Mammary microvascular endothelial cell (primary cell): ENCODE measurements at places on chromosomes 5 and 9. TPM values are rescaled to one million over a fixed set of nuclear protein-coding genes. Genes with fewer than 3 reads are reported as not detected.

The KIF2A gene
- 36.4 and 38.4 TPM in 2 replicates for total RNA-seq

The PIP5KL1 gene
- 0.34 and 1.3 TPM in 2 replicates for total RNA-seq

The NTRK2 gene
- not detected in 2 replicates for total RNA-seq

The TUSC1 gene
- total RNA-seq, result 11.8 and 13.1 TPM in 2 replicates

The TNIP1 gene
- 113 and 119 TPM in 2 replicates for total RNA-seq

The PCDHB9 gene
- total RNA-seq, result 0.15 and 0.27 TPM in 2 replicates

The SPATA31A7 gene
- not detected in 2 replicates for total RNA-seq

The TMEM174 gene
- not detected in 2 replicates for total RNA-seq

The GLDC gene
- total RNA-seq, result 2.1 and 2.7 TPM in 2 replicates

The RLN1 gene
- total RNA-seq, result not detected in 2 replicates

The ARHGEF37 gene
- total RNA-seq, result 3.3 and 5.6 TPM in 2 replicates

The KCNIP1 gene
- total RNA-seq, result 0.10 and 0.20 TPM in 2 replicates

The NAIP gene
- 0.05 and 0.13 TPM in 2 replicates for total RNA-seq

The FANCG gene
- total RNA-seq, result 23.0 and 30.5 TPM in 2 replicates

The PCA3 gene
- 0.13 and 0.34 TPM in 2 replicates for total RNA-seq

The NMUR2 gene
- total RNA-seq, result not detected in 2 replicates

The NSG2 gene
- total RNA-seq, result not detected in 2 replicates

The CCNJL gene
- 4.9 and 5.6 TPM in 2 replicates for total RNA-seq

The LCP2 gene
- 8.8 and 9.4 TPM in 2 replicates for total RNA-seq

The F2RL1 gene
- total RNA-seq, result 5.8 and 12.3 TPM in 2 replicates

The FREM1 gene
- total RNA-seq, result under 0.01 TPM in 1 of 2 replicates, not detected in the other

The LCN1 gene
- not detected in 2 replicates for total RNA-seq

The SNCAIP gene
- total RNA-seq, result 5.7 and 8.9 TPM in 2 replicates

The CDC25C gene
- total RNA-seq, result 9.4 and 14.9 TPM in 2 replicates

The SHC3 gene
- total RNA-seq, result under 0.01 TPM in 2 replicates

The BAAT gene
- not detected in 2 replicates for total RNA-seq

The ELOVL7 gene
- total RNA-seq, result 1.6 and 2.5 TPM in 2 replicates

The EIF4E1B gene
- total RNA-seq, result not detected in 2 replicates

The HSD17B3 gene
- total RNA-seq, result not detected in 2 replicates

The THBS4 gene
- not detected in 2 replicates for total RNA-seq
